Central memory CD8-positive, alpha-beta T cell (primary cell): ENCODE measurements at places on chromosomes 6 and 20.
A peak's percentile ranks its signal among the peaks of the same experiment; 100 is the strongest.

GRCh38 chr6:257031-257725, 35.1 kb upstream of the DUSP22 start:
- DNase-seq = no peak

- no peak for DNase-seq
These were observed 7.1 kb upstream of the DDO start for GRCh38 chr6:110422444-110422822.

GRCh38 chr20:21291026-21291425, 12.1 kb upstream of the XRN2 start:
- DNase-seq = no peak

DNA sequence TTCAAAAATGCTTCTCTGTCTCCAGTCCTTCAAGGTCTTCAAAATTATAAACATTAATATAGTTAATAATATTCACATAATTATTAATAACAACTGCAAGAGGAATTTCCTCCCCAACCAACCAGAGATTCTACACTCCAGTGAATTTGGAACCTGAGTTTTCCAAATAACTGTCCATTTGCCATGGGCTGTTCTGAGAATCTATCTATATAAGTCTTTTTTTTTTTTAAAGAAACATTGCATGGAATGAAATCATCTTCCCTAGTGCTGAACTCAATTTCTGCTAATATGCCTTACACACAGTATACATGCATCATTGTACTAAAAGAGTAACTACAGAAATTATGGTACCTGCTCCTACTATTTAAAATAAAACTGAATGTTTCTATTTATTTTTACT, 113.9 kb downstream of the SLC22A3 start:
- DNase-seq = no peak

DNA sequence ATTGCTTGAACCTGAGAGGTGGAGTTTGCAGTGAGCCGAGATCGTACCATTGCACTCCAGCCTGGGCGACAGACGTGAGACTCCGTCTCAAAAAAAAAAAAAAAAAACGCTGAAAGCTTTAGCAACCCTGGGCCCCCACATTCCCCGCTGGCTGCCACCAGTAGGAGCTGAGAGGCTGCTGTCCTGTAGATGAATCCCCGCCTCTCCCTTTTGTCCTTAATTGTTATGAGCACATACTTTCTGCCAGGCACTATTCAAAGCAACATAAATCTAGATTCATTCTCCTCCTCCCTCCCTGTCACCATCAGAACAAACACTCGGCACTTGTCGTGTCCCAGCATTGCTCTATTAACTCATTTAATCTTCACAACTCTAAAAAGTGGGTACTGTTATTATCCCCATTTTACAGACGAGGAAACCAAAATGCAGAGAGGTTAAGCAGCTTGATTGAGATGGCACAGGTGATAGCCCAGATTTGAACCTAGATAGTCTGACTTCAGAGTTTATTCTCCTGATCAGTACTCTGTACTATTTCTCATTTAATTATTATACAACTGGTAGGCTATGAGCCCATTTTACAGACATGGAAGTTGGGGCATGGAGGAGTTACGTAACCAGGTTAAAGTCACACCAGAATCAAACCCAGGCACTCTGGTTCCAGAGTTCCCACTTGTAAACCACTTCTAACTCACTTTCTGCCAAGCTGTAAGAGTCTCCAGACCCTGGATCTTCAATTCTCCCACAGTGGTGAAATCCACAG, 97.4 kb downstream of the EYA2 start:
- DNase-seq = no peak

GRCh38 chr20:43408848-43409576, 48.7 kb upstream of the SRSF6 start:
- no peak for DNase-seq

- no peak for DNase-seq
These were observed 3.7 kb upstream of the DBNDD2 start for GRCh38 chr20:45404438-45404837.

- DNase-seq = no peak
These were observed 159.5 kb downstream of the MRPL14 start for GRCh38 chr6:43967719-43968091.

GRCh38 chr20:64222851-64223525, 32.6 kb upstream of the PCMTD2 start:
- DNase-seq = no peak

GRCh38 chr20:54938707-54939106, 463.3 kb downstream of the DOK5 start:
- no peak for DNase-seq

- DNase-seq = no peak
These were observed 42.7 kb upstream of the EZR start for GRCh38 chr6:158861686-158862381.

DNA sequence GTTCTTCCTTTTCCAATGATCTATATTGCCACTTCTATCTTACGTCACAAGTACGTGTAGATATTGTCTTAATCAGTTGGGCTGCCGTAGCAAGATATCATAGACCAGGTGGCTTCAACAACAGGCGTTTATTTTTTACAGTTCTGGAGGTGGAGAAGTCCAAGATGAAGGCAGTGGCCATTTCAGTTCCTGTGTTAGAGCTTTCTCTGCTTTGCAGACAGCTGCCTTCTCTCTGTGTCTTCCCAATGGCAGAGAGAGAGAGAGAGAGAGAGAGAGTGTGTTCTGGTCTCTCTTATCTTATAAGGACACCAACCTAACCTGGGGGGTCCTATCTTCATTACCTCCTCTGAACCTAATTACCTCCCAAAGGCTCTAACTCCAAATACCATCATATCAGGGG, 8.3 kb downstream of the HSF2 start:
- DNase-seq = no peak

- DNase-seq = no peak
These were observed 912 bp upstream of the SENP6 start for GRCh38 chr6:75600768-75601167.

- DNase-seq = no peak
These were observed 117.3 kb downstream of the QRSL1 start for GRCh38 chr6:106746652-106747051.

DNA sequence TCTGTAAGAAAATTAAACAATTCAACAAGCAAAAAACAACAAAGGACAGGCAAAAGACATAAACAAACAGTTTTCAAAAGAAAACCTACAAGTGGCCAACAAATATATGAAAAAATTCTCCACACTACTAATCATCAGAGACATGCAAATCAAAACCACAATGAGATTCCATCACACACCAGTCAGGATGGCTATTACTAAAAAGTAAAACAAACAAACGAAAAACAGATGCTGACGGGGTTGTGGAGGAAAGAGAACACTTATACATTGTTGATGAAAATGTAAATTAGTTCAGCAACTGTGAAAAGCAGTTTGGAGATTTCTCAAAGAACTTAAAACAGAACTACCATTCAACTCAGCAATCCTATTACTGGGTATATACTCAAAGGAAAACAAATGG, 537.6 kb downstream of the HDGFL1 start:
- no peak for DNase-seq

DNA sequence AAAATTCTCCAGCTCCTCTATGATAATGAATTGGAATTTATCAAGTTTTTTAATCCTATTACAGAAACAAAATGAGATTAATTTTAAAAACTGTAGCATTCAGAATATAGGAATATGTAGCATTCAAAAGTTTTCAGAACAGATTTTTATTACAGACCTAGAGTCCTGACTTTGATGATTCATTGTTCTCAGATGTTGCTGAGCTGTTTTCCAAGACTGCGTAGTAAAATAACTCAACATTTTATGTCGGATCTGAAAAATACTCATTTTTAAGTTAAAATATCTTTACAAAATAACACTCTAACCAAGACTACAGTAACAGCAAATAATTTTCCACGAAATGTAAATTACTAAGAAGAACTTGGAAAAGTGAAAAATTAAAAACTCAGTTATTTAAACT, 67.1 kb downstream of the SYCP2 start:
- DNase-seq = no peak

DNA sequence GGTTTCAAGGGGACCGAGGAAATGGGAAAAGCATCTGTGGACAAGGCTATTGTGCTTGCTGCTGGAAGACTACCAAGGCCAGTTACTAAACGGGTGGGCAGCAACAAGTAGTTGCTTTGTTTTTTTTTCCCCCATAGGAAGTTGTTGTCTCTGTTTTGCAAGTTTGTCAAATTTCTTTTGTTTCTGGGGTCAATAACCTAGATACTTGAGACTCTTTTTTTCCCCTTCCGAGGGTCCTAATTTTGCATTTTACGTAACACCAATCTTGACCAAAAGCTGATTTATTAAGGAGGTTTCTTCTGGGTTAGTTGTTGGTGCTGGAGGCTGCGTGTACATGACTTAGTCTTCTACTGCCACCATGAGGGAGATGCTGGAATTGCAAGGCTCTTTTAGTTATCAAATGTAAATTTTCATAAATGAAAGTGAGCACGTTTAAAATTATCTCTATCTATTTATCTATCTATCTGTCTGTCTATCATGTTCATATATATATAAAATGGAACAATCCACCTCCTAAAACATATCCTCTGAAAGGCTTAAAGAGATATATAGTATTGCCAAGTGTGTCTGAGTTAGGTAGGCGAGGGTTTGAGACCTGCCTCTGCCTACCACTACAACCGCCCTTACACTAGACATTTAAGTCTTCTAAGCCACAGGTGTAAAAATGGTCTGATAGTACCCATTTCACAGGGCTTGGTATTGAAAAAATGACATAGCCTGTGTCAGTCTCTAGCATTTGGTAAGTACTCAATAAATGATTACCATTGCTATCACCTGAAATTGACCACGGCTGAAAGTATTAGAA, 60.2 kb downstream of the GCLC start:
- peak; percentile 66 for DNase-seq

DNA sequence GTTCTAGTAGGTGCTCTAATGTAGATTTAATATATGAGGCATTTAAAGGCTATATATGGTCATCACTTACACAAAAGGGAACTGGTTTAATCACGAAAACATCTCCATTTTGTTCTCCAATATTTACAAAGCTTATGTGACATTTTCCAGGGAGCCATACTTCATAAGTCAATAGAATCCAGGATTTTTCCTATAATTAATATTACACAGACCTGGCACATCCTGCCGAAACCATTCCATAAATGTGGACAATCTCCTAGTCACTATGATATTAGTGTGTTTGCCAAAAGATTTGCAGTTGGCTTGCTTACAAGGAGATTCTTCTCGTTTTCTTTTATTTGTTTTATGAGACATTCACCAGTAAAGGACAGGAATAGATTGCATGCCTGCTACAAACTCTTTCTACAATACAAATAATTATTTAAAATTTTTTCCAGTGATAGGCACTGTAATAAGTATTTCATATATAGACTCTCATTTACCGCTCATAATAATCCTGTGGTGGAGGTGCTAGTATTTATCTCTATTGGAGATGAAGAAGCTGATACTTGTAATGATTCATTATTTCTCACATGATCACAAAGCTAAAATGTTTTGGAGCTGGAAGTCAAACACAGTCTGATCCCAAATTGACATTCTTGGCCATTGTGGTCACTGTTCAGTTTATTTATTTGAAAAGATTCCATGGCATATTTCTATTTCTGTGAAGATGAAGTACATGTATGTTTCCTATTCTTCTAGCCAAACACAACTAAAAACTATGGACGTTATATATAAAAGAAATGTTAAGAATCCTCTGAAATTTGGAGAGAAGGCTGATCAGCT, 597.0 kb downstream of the HTR1B start:
- no peak for DNase-seq

DNA sequence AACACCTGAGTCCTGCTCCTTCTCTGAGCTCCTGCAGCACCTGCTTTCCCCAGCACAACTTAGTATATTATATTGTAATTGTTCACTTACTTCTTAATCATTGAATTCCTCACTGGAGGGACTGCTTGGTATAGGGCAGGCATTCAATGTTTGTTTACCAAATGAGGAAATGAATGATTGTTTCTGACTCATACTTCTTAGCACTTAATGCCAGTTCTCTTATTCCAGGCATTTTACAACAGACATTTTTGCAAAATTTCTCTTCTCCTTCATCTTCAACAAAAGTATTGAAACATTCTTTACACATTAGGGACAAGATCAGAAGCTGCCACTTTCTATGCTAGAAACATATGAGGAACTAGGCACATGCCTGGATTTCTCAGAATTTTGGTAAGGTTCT, 119.4 kb downstream of the TBX18 start:
- DNase-seq = no peak

- DNase-seq = no peak
These were observed 15.7 kb downstream of the PANK2 start for GRCh38 chr20:3904857-3905256.

GRCh38 chr20:60888771-60889170, 363.3 kb upstream of the CDH4 start:
- DNase-seq = no peak

DNA sequence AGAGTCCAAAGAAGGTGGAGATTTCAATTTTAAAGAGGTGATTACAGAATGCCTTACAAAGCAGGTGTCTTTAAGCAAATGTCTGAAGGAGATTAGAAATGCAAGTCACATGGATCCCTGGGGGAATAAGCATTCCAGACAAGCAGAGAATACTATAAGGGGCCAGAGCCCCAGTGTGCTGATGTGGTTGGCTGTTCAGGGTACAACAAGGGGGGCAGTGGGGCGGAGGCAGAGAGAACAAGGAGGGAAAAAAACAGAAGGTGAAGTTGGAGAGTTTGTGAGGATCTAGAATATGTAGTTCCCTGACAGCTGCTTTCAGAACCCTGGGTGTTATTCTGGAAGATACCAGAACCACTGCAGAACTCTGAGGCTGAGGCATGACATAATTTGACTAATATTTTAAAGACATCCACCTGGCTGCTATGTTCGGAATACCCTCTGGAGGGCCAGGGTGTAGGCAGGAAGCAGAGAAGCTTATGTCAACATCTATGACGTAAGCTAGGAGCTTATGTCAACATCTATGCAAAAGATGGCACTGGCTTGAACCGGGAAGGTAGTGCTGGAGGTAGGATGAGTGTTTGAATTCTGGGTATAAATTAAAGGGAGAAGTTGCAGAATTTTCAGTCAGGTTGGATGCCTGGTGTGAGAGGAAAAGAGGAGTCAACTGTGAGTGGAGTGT, 276.3 kb upstream of the AGPAT4 start:
- DNase-seq = no peak

GRCh38 chr20:23877524-23877923, 2.0 kb downstream of the CST5 start:
- DNase-seq = no peak

DNA sequence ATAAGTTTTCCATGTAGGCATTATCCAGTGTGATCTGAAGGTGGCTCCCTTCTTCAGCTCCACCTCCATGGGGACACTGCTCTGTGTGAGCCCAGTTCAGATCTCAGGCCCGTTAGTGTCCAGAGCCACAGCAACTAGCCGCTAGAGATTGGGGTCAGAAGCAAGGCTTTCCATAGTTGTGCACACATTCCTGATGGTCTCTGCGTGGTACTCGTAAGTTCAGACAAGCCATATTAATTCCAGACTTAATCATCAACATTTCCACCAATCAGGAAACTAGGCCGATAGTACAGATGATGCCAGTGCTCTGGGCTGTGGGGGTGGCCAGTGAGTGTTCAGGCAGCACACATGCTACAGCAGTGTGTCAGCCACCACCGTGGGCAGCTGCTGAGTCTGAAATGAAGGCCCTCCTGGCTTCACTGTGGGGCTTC, 17.5 kb upstream of the SYNCRIP start:
- no peak for DNase-seq

- no peak for DNase-seq
These were observed 90.4 kb downstream of the SLC2A10 start for GRCh38 chr20:46799781-46800408.

GRCh38 chr6:44169154-44169553, 10.5 kb downstream of the CAPN11 start:
- DNase-seq = no peak

- DNase-seq = no peak
These were observed 51.3 kb downstream of the HDDC2 start for GRCh38 chr6:125250511-125250910.
